Stimulated activated CD4-positive, alpha-beta T cell treated with anti-CD3 and anti-CD28 coated beads, Interleukin-1b, Interleukin-23, amount 100 ng/mL, for 1 hour (primary cell): ENCODE measurements at places on chromosomes 5 and 9.

GRCh38 chr5:134140530-134141201, 26.2 kb downstream of the TCF7 start:
- DNase-seq: no peak

- no peak for DNase-seq
Measured at GRCh38 chr5:136005476-136005875, 23.3 kb upstream of the TGFBI start.

DNA sequence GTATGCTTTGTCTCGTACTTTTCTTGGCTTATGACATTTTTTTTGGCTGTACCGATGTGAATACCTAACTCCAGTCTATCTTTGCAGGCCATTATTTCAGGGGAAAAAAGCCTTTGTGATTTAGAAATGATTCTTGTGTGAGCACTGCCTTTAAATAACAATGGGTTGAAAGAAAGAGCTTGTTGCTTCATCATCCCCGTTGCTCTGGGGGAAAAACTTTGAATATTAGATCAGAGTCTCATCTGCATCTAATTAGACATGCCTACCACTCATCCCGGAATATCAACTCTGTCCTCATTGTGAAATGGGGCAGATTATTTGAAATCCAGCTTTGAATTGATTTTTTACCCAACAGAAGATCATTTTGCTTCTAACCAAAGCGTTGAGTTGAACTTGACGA, 13.5 kb downstream of the CXCL14 start:
- DNase-seq: no peak

- DNase-seq: no peak
Measured at GRCh38 chr9:81465468-81466011, 223.8 kb downstream of the TLE1 start.

DNA sequence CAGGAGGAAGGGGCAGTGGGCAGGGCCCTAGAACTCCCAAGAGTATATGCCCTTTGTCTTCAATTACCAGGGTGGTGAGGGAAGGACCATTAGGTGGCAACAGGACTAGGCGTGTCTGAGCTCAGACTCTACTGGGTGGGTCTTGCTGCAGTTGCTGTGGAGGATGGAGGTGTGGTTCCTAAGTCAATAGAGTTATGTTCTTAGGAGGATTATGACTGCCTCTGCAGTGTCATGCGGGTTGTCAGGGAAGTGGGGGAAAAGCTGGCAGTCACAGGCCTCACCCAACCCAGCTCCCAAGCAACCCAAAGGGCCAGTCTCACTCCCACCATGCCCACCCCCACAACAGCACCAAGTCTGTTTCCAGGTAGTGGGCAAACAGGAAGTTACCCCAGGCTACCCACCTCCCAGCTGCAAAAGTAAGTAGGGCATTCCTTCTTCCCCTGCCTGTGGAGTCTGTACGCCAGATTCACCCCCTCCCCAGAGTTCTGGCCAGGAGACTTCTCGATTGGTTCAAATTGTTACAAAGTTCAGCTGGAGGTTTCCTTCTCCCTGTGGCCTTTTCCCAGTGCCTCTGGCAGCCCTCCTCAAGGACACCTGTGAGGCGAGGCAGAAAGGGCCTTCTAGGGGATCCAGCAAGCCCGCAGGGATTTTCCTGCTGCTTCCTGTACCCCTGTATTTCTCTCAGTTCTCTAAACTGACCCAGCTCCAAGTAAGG, 145.3 kb downstream of the HINT1 start:
- no peak for DNase-seq

- DNase-seq: no peak
Measured at GRCh38 chr5:134223406-134224248, 2.2 kb downstream of the PPP2CA start.

- DNase-seq: no peak
Measured at GRCh38 chr9:130411566-130411915, 33.2 kb upstream of the ASS1 start.

- no peak for DNase-seq
Measured at GRCh38 chr5:68336200-68336599, 120.6 kb downstream of the PIK3R1 start.

DNA sequence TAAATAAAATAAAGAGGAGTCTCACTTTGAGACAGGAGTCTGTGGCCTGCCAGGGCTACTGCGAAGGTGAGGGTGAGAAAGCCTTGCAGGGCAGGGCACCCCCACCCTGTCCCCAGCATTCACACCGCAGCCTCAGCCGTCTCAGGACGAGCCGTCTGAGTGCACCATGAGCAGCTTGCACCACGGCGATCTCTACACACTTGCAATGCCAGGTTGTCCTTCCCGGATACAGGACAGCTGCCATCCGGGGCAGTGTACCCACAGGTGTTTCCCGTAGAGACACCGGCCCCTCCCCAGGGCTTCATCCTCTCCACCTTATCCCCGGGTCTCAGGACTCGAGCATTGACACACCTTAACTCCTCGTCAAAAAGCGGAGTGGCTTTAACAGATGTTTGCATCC, 43.3 kb downstream of the IRX2 start:
- no peak for DNase-seq

DNA sequence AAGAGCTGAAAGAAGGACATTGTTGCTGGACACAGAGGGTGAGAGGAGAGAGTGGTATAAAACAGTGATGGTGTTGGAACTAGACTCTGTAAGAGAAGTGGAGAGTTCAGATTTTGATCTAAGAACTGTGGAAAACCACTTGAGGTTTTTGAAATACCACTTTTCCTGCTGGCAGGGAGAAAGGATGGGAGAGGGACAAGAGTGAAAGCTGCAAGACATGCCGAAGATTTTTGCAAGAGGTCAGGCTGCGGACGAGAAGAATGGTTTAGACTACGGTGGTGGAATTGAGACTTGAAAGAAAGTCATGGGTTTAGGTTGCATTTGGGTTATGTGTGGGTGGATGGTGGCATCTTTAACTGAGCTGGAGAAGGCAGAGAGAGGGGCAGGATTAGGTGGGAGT, 202.2 kb upstream of the RPS23 start:
- no peak for DNase-seq

DNA sequence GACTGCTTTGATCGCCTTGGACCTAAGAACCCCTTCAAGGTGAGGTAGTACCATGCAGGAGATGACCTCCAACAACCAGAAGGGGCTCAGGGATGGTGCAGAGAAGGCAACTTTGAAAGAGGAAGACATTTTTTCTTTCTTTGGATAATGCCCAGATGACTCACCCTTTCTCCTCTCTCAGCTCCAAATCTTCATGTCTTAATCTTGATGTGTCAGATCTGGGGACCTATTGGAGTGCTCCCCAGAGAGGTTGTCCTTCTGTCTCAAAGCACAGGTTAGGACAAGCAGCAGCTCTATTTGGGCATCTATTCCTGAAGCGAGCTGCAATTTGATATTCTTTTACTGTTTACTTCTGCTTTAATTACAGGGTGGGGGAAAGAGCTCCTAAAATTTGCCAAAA, 229.9 kb upstream of the MAP3K1 start:
- DNase-seq: no peak

DNA sequence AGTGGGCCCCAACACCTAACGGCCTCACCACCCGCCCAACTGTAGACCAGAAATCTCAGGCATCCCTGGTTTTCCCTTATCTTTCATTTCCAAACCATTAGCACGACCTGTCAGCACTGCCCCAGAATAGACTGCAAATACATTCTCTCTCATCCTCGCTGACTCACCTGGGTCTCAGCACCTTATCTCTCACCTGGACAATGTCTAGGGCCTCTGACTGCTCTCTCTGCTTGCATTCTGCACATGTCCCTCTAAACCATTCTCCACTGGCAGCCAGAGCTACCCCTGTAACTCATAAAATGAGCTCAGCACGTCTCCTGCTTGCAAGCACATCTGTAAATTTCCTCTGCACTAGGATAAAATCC, 12.7 kb downstream of the CKMT2 start:
- DNase-seq: no peak

DNA sequence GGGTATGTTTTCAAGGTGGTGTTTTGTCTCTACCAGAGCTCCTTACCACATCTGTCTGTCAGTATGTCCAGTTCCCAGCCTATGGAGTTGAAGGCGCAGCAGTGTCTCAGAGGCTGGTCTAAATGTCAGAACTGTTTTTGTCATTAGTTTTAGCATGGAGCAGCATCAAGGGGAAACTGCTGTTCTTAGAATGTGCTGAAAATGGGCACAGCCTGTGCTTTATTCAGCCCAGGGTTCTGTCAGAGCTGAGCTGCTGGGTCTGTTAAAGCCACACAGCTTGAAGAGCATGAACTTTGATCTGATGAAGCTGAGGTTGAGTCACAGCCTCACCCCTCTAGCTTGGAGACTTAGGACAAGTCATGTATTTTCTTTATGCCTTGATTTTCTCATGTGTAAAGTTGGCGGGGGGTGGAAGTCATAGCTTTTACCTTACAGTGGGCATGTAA, 71.9 kb downstream of the RALGPS1 start:
- DNase-seq: no peak

- no peak for DNase-seq
Measured at GRCh38 chr5:10607023-10607665, 43.3 kb downstream of the ANKRD33B start.

GRCh38 chr5:169954786-169955185, 25.5 kb downstream of the INSYN2B start:
- DNase-seq: no peak

DNA sequence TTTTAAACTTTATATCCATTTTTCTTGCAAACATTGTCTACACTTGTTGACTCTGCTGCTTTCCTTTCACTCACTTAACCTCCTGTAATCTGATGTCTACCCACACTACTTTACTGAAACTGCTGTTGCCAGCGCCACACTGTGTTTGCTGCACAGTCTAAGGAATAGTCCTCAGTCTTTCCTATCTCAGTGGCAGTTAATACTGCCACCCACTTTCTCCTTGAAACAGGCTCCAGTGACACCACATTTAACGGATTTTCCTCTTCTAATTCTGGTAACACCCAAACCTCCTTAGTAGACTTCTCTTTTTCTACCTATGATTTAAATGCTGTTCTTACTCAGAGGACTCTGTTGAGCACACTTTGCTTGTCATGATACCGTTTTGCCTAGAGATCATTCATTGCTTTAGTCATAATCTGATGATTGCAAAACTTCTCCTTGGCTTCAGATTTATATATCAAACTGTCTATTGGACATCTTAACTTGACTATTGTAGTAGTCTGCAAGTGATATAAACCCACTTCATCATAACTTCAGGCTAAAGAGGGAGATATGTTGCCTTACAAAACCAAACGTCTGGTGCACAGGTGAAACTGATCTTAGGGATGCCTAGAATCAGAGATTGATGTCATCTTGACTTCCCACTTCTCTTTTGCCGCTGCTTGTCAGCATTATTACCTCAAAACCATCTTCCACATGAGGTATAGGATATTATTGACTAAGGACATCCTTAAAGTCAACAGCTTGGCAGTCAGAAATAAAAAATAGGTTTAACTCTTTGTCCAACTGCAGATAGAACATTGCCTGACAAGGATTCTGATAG, 94.1 kb downstream of the CDC42SE2 start:
- DNase-seq: no peak

DNA sequence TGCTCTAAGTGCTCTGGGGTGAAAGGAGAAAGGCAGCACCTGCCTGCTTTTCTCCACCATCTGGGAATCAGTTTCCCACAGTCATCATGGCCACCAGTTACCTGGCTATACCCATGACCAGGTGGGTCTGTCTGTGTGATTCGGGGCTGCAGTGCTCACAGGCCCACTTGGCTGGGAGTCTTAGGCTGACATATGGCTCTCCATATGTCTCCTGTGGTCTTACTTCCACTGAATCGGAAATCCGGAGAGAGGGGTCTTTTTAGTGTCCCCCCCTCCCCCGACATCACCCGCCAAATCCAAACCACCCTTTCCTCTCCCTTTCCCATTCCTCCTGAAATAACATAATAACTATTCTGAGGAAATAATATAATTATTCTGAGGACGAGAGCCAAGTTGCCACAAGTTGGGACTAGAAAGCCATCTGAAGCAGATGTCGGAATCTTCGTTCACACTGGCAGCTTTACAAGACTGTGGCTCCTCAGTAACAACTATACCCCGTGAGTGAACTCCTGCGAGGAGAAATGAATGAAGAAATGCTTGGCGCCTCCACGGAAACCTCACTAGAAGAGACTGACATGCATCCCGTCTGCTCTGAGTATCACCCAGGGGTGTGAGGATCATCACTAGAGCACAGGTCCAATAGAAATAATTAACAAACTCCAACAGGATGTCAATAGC, 143.4 kb downstream of the MYO10 start:
- DNase-seq: no peak

DNA sequence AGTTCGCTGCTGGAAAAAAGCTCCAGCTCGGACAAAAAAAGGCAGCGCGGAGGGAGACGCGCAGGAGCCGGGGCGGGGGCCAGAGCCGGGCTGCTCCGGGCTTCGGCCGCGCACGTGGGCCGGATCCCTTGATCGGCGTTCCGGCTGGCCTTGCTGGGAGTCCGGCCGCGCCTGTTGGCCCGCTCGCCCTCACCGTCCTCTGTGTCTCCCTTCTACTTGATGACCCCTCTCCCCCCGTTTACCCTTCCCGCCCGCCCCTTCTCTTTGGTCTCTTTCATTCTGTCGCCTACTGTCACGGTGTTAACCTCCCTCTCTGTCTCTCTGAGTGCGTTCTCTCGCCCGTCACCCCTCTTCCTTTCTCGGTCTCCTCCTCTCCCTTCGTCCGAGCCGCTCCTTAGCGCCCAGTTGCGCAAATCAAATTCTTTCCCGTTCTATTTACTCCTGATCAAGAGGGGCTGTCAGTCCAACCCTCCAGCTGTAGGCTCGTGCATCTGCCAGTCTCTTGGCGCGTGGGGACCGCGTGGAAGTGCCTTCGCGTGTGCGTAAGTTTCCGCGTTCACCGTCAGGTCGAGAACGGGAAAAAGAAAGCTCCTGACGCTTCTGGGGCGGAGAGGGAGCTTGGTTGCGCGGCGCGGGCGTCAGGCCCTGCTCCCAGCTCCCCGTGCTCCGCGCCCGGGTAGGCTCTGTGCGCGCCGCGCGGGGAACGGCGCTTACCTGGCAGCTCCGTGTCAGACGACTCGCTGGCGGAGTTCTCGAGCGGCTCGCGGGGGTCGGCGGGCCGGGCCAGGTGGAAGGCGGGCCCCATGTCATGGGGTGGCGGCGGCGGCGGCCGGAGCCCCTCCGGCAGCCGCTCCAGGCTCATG, 798 bp downstream of the PITX1 start:
- DNase-seq: no peak

DNA sequence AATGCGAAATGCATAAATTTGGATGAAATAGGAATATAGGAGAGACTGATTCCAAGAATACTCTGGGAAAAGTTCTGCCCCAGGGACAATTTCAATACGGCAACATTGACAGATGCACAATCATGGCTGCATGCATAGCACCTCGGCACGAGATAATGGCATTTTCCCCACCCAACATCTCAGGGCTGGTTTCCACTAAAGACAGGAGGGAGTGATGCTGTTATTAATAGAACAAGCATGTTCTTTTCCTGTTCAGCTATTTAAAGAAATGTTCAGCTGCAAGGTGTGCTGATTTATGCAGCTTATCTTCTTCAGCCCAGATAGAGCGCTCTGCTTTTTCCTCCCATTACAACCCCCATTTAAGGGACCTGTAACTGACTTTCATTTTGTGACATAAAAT, 740.2 kb downstream of the TLR4 start:
- no peak for DNase-seq

- DNase-seq: peak; percentile 91
Measured at GRCh38 chr5:138464388-138465260, 655 bp upstream of the EGR1 start.

GRCh38 chr5:126462239-126463014, 39.2 kb downstream of the GRAMD2B start:
- no peak for DNase-seq
